SJSA1 (cell line): ENCODE measurements at places on chromosomes 7 and 10. TPM values are rescaled to one million over a fixed set of nuclear protein-coding genes. Genes with fewer than 3 reads are reported as not detected.

Gene PON1
- not detected in 2 replicates for total RNA-seq

GRCh38 chr10:103715430-103715829 is 139.9 kb downstream of the SH3PXD2A start:
- no peak for DNase-seq

DNA sequence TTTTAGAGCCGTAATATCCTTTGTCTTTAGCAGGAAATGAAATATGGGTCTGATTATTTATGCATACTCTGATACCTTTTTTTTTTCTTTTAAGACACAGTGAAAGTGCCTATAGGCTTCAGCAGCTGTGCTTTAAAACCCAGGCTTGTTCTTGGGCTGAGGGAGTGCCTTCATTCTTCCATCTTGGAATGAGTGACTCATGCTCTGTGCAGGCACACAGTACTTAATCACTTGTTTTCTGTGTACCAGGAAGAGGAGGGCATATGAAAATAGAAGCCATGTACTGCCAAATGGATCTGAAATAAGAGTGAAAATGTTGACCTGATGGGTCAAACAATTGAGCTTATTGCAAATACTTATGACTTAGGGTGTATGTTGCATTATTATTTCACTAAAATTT is 12.0 kb downstream of the INPP5F start:
- peak; percentile 61 for DNase-seq

GRCh38 chr10:67151471-67151870 is 225.6 kb downstream of the LRRTM3 start:
- DNase-seq, result no peak

- DNase-seq, result no peak
These were observed 2.7 kb downstream of the CUL1 start for GRCh38 chr7:148701414-148701813.

GRCh38 chr7:15057272-15057671 is 154.7 kb upstream of the DGKB start:
- DNase-seq, result no peak

GRCh38 chr10:126218778-126219649 is 169.3 kb downstream of the ADAM12 start:
- DNase-seq, result no peak

Gene SDK1
- total RNA-seq, result 8.7 and 33.8 TPM in 2 replicates

- DNase-seq, result no peak
These were observed 41.9 kb downstream of the C10orf120 start for GRCh38 chr10:122657729-122658128.

GRCh38 chr10:26805567-26806245 is 55.1 kb downstream of the ABI1 start:
- no peak for DNase-seq

GRCh38 chr10:125871338-125871737 is 9.8 kb downstream of the DHX32 start:
- no peak for DNase-seq
